ENCODE measurements at places on chromosomes 6 and 20.

- DNase-seq, result no peak
Observed at GRCh38 chr20:24364482-24364881, 104.9 kb upstream of the SYNDIG1 start.

DNA sequence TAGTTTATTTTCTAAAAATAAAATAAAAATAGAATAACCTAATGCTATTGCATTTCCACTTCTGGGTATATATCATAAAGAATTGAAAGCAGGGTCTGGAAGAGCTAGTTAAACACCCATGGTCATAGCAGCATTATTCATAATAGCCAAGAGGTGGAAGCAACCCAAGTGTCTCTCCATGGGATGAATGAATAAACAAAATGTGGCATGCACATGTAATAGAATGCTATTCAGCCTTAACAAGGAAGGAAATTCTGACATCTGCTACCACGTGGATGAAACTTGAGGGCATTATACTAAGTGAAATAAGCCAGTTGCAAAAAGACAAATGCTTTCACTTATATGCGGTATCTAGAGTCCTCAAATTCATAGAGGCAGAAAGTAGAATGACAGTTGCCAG lies 130.8 kb downstream of the TIAM2 start:
- DNase-seq, result peak; percentile 76

- DNase-seq, result no peak
Observed at GRCh38 chr20:46357030-46357514, 48.8 kb upstream of the CDH22 start.

DNA sequence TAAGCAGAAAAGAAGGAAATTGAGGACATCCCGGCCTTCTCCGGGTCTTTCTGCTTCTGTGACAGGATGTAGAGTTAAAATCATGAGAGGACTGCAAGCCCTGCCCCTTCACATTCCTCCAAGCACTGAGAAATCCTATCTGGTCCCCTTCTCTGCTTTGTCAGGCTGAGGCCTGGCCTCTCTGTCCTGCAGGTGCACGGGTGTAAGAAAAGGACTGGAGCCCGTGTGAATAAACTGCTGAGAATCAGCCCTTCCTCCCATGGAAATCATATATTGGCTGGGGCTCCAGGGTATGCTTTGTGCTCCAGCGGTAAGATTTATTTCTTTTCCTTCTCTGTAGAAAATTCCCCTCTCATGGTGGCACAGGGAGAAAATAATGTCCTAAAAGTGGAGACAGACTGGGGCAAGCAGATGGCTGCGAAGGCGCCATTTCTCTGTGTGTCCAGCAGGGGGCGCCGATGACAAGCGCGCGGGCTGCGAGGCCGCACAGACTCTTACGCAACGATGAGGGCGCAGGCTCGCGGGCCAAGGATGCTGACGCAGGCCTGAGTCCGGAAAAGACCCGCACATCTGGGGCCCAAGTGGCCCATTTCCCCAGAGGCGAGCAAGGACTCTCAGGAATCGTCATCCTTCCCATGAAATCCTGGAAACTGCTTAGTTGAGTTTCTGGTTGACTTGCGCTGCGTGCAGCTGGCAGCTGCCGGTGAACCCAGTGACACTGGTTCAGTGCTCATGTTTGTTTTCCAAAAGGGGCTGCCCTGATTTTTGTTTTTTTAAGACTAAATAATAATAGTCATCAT lies 258.6 kb downstream of the ADGB start:
- DNase-seq, result peak; percentile 58

DNA sequence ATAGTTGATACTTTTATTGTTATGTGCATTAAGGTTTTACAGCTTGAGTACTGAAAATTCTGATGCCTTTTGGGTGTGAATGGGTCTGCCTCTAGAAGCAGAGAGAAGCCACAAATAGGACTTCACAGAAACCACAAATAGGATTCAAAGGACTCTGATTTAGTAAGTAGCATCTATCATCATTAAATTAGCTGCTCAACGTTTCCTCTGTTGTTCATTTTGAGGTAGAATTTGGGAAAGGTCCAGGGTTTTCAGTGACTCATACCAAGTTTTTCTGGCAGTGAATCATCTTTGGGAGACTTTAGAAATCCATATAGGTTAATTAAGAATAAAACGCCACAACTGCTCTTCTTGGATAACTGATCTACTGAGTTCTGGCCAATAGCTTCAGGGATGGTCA lies 105.1 kb downstream of the PHF3 start:
- DNase-seq, result peak; percentile 28

- no peak for DNase-seq
Observed at GRCh38 chr20:60960500-60960899, 291.6 kb upstream of the CDH4 start.

GRCh38 chr20:32437391-32438074 lies 79.4 kb downstream of the ASXL1 start:
- no peak for DNase-seq

GRCh38 chr6:167424060-167424673 lies 99.3 kb downstream of the TTLL2 start:
- DNase-seq, result no peak

DNA sequence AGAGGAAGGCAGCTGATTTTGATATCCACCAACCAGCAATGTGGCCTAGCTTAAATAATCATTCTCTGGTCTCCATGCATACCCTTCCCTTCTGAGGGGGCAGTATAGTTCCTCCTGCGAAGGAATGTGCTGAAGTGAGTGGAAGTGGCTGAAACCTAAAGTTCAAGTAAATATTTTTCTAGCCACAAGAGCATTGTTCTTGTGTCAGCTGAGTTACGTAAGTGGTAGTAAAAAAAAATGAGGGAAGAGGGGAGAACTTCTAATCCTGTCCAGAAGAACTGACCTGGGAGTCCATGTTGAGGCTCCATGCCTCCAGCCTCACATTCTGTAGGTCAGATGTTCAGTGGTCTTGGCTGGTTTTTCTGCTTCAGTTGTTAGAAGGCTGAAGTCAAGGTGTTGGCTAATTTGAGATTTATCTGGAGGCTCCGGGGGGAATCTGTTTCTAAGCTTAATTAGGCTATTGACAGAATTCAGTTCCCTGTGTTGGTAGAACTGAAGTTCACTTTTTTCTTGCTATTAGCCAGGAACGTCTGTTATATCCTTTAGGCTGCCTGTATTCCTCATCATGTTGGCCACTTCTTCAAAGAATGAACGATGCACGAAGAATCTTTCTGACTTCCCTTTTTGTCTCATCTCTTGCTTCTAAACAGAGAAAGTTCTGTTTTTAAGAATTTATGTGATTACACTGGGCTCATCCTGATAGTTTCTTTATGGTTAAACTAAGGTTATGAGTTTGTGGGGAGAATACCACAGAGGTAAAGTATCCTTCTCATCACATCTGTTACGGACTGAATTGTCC lies 207.1 kb upstream of the PRSS16 start:
- DNase-seq, result no peak

GRCh38 chr6:125745281-125746018 lies 4.0 kb upstream of the HEY2 start:
- no peak for DNase-seq

DNA sequence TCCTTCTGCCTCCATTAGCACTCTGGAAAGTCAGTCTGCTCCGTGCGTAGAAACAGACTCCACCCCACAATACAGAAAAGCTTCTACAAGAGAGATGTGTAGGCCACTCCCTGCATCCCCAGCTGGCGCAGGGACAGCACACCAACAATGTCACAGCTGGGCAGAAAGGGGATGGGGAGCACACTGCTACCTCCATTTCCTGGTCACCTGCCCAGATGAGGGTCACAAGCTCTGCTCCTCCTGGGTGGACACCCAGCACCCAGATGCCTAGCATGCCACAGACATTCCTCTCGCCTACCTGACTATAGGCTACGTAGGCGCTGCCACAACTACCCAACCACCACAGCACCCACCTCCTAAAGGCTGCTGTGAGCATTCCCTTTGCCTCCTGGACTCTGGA lies 12.2 kb downstream of the BEND3 start:
- no peak for DNase-seq

DNA sequence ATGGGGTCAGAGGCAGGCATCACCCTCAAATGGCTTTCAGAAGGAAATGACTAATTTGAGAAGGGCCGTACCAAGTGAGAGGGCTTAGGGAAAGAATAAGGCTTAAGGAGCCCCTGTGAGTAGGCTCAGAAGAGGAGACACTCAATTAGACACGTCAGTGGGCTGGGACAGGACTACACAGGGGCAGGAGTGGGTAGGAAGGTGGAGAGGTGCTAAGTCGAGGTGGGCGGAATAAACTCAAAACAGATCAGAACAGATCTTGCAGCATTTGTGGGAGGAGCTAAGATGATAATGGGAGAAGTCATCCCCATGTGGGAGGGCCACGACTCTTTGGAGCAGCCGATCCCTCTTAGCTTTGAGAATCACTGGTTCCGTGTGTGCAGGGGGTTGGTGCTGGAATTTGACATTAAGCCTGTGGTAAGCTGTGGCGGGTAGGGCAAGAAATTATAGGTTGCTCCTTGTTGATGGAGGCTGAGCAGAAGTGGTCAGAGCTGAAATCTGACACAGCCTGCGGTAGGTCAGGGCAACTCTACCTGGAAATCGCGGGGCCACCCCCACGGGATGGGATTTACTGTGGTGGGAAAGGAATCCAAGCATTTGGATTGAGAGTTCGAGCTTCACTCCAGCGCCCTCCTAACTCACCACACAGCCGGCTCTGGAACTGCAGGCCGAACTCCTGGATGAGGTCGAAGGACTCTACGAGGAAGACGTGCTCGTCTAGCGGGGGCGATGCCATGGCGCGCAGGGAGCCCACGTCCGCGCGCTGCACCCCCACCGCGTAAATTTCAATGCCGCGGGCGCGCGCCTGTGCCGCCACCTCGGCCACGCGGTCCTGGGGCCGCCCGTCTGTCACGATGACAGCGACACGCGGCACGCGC lies 2.8 kb upstream of the RBPJL start:
- DNase-seq, result no peak

GRCh38 chr6:71582820-71583219 lies 294.2 kb downstream of the OGFRL1 start:
- DNase-seq, result no peak

- no peak for DNase-seq
Observed at GRCh38 chr20:11447371-11448100, 470.2 kb upstream of the BTBD3 start.

- DNase-seq, result no peak
Observed at GRCh38 chr6:170445487-170445886, 107.6 kb downstream of the PSMB1 start.

- no peak for DNase-seq
Observed at GRCh38 chr6:110532431-110532830, 56.0 kb upstream of the SLC22A16 start.

DNA sequence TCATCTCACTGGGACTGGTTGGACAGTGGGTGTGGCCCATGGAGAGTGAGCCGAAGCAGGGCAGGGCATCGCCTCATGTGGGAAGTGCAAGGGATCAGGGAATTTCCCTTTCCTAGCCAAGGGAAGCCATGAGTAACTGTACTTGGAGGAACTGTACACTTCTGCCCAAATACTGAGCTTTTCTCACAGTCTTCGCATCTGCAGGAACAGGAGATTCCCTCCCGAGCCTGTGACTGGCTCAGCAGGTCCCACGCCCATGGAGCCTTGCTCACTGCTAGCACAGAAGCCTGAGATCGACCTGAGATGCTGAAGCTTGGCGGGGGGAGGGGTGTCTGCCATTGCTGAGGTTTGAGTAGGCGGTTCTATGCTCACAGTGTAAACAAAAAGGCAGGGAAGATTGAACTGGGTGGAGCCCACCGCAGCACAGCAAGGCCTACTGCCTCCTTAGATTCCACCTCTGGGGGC lies 10.4 kb upstream of the CALHM5 start:
- DNase-seq, result no peak

- no peak for DNase-seq
Observed at GRCh38 chr20:19185083-19185482, 27.4 kb upstream of the SLC24A3 start.

GRCh38 chr20:17835240-17835933 lies 133.2 kb downstream of the SNX5 start:
- no peak for DNase-seq

DNA sequence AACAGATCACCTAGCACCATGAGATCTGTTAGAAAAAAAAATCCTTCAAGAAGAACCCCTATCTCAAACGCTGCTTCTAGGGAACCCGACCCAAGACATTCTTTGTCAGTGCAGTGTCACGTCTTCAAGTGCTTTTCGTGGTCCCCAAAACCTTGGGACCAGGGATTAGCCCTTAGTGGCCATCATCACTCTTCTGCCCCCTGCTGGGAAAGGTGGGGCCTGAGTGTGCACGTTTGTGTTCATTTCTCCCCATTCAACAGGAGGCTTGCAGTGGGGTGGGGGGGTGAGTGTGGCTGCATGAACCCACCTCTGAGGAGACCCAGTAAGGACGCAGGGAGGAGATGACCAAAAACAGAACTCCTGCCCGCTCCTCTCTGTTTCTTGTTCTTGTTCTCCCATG lies 218.2 kb upstream of the RNF24 start:
- DNase-seq, result no peak

GRCh38 chr6:19921786-19922185 lies 84.6 kb downstream of the ID4 start:
- DNase-seq, result no peak

GRCh38 chr20:46237227-46237626 lies 71.1 kb downstream of the CDH22 start:
- DNase-seq, result no peak

GRCh38 chr20:19823971-19824370 lies 65.9 kb downstream of the RIN2 start:
- no peak for DNase-seq

DNA sequence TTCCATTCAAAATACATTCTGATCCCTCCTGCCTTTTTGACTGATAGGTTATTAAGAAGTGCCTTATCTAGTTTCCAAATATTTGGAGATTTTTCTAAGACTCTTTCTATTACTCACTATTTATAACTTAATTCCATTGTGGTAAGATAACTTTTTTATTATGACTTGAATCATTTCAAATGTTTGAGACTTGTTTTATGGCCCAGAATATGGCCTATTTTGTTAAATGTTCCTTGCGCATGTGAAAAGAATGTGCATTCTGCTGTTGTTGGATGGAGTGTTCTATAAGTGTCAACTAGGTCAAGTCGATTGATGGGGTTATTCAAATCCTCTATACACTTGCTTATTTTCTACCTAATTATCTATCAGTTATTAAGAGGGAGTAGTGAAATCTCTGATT lies 13.1 kb upstream of the TCP11 start:
- DNase-seq, result no peak

GRCh38 chr20:24245094-24245493 lies 224.3 kb upstream of the SYNDIG1 start:
- no peak for DNase-seq

GRCh38 chr6:151310852-151311767 lies 71.3 kb downstream of the AKAP12 start:
- DNase-seq, result no peak

GRCh38 chr6:169805242-169805838 lies 53.9 kb downstream of the ERMARD start:
- DNase-seq, result no peak

DNA sequence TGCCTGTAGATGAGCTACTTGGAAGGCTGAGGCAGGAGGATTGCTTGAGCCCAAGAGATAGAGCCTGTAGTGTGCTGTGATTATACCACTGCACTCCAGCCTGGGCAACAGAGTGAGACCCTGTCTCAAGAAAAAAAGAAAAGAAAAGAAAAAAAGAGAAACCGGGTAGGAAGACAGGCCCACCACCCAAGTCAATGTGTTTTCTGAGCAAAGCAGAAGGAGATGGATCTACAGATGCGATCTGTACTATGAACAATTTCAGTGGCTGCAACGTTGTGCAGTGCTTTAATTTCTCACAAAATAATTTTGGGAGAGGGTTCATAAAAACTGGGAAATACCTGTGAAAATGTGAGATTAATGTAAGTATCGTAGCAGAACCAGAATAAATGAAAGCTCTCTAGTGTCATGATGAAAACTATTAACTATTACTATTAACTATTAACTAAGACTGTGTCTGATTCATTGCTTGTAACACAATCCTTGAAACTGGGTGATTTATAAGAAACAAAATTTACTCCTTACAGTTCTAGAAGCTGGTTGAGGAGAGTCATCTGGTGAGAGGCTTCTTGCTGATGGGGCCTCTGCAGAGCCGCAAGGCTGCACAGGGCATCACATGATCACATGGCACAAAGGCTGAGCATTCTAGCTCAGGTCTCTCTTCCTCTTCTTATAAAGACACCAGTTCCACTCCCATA lies 233.1 kb upstream of the ZNF217 start:
- DNase-seq, result no peak
